ENCODE measurements at places on chromosomes 13 and 19. TPM values are rescaled to one million over a fixed set of nuclear protein-coding genes. Genes with fewer than 3 reads are reported as not detected.

The ZNF530 gene
- 1.6 TPM for total RNA-seq

The ZNF324B gene
- 11.3 TPM for total RNA-seq

The CEACAM21 gene
- not detected for total RNA-seq

The ZC3H13 gene
- total RNA-seq = 13.7 TPM

The KLHL1 gene
- not detected for total RNA-seq

The ZNF285 gene
- 3.9 TPM for total RNA-seq

The DCLK1 gene
- 2.8 TPM for total RNA-seq

The KIR2DL4 gene
- total RNA-seq = not detected

The OVOL3 gene
- not detected for total RNA-seq

The FCGBP gene
- 1.1 TPM for total RNA-seq

The MYH14 gene
- total RNA-seq = 0.09 TPM

The CYP4F2 gene
- not detected for total RNA-seq

The MIER2 gene
- 9.5 TPM for total RNA-seq

The ADGRE2 gene
- not detected for total RNA-seq

The HIPK4 gene
- 0.16 TPM for total RNA-seq

The RDH8 gene
- not detected for total RNA-seq

The IFNL1 gene
- total RNA-seq = not detected

The TYROBP gene
- total RNA-seq = not detected

The ANKRD24 gene
- 4.4 TPM for total RNA-seq

The PABPC3 gene
- total RNA-seq = under 0.01 TPM

The PRR36 gene
- not detected for total RNA-seq

The IQCN gene
- total RNA-seq = 0.63 TPM

The HTR2A gene
- total RNA-seq = 0.17 TPM

The TPM4 gene
- total RNA-seq = 672 TPM

The CLEC17A gene
- total RNA-seq = 0.09 TPM

The LINGO3 gene
- total RNA-seq = not detected

The NLRP11 gene
- not detected for total RNA-seq

The TEX26 gene
- total RNA-seq = not detected

The CAPS gene
- total RNA-seq = 8.8 TPM

The EBI3 gene
- total RNA-seq = 0.16 TPM

The FAM83E gene
- total RNA-seq = 0.34 TPM

The KCTD12 gene
- 46.6 TPM for total RNA-seq

The FAM216B gene
- not detected for total RNA-seq

The HCN2 gene
- 1.5 TPM for total RNA-seq

The TPTE2 gene
- total RNA-seq = not detected

The KLF16 gene
- 2.5 TPM for total RNA-seq

The LRRC4B gene
- total RNA-seq = under 0.01 TPM

The PDX1 gene
- total RNA-seq = not detected

The TMEM150B gene
- total RNA-seq = not detected

The FARP1 gene
- 17.0 TPM for total RNA-seq

The ZNF792 gene
- total RNA-seq = 5.2 TPM

The ZNF480 gene
- total RNA-seq = 3.9 TPM

The DACH1 gene
- total RNA-seq = under 0.01 TPM

The SBSN gene
- total RNA-seq = 5.2 TPM

The CASP14 gene
- not detected for total RNA-seq

The C1QTNF9 gene
- total RNA-seq = 0.09 TPM

The TMEM59L gene
- 5.0 TPM for total RNA-seq

The FCHO1 gene
- total RNA-seq = 0.16 TPM

The GPC6 gene
- total RNA-seq = 144 TPM

Measured in bronchial smooth muscle cell (primary cell).